ENCODE measurements at places on chromosomes 3 and 15. TPM values are rescaled to one million over a fixed set of nuclear protein-coding genes. Genes with fewer than 3 reads are reported as not detected.

DNA sequence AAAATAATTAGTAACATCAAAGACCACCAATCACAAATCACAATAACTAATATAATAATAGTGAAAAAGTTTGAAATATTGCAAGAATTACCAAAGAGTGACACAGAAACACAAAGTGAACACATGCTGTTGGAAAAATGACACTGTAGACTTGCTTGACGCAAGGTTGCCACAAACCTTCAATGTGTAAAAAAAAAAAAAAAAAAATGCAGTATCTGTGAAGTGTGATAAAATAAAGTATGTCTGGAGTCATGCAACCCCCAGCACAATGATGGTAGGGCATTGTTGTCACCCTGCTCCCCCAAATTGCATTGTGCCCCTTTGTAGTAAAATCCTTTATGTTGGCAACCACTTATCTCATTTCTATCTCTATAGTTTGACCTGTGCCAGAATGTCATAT lies 190.6 kb downstream of the PLCL2 start:
- peaks cover 4% of the 10 kb centered on the region for H3K4me1 ChIP-seq
- H3K27me3 ChIP-seq, result no peaks in the 10 kb centered on the region
- no peak for DNase-seq
- H3K27ac ChIP-seq, result no peak overlapping the region
- no peaks in the 10 kb centered on the region for H3K36me3 ChIP-seq

DNA sequence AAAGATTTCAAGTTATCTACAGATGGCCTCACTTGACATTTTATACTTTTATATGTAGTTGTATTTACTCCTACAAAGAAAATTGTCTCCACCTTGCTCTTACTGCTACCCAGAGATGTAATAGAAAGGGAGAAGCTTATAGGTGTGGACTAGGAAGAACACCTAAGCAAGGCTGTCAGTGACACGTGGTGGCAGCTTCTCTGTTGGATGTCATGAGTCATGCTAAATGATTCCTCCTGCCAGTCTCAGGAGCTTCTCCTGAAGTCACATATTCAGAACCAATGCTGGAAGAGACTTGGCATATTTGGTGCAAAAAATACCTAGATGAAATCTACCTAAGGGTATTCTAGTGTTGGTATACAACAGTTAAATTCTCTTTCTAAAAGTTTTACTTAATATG lies 184.7 kb downstream of the LRRC3B start:
- no peaks in the 10 kb centered on the region for H3K27me3 ChIP-seq
- DNase-seq, result no peak
- no peak overlapping the region for H3K4me3 ChIP-seq
- H3K27ac ChIP-seq, result no peak overlapping the region
- H3K36me3 ChIP-seq, result no peaks in the 10 kb centered on the region

The H1-8 gene
- total RNA-seq, result not detected

The GOLGA8S gene
- 0.14 TPM for total RNA-seq

The PLOD2 gene
- total RNA-seq, result 151 TPM

The ABHD17C gene
- total RNA-seq, result 9.5 TPM

The PDZRN3 gene
- 19.8 TPM for total RNA-seq

Measured in astrocyte (in vitro differentiated cells and primary cell).